ENCODE measurements at places on chromosomes 2 and 18. TPM values are rescaled to one million over a fixed set of nuclear protein-coding genes. Genes with fewer than 3 reads are reported as not detected.

The CHST9 gene
- total RNA-seq: not detected

The ALPP gene
- total RNA-seq: not detected

- no peak for DNase-seq
Measured at GRCh38 chr2:221337957-221338685, 234.0 kb downstream of the EPHA4 start.

DNA sequence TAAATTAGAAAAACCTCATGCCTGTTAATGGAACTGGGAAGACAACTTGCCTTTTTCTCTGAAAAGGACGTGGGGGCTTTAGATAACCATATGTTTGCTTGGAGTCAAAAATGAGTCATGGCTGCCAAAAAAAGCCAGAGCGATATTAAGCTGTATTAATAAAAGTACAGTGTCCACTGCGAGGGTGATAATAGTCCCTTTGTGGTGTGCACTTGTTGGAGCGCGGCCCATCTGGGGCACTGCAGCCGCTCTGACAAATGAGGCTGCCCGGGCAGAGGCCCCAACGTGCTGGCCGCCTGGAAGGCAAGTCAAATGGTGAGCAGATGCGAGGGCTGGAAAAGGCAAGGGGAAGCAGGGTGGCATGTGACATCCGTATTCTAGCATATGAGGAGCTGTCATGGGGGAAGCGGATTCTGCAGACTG lies 103.3 kb upstream of the NCK2 start:
- no peak for DNase-seq

The TGFA gene
- 0.88 TPM for total RNA-seq

GRCh38 chr2:60741576-60741975 lies 14.5 kb upstream of the PAPOLG start:
- DNase-seq: no peak

DNA sequence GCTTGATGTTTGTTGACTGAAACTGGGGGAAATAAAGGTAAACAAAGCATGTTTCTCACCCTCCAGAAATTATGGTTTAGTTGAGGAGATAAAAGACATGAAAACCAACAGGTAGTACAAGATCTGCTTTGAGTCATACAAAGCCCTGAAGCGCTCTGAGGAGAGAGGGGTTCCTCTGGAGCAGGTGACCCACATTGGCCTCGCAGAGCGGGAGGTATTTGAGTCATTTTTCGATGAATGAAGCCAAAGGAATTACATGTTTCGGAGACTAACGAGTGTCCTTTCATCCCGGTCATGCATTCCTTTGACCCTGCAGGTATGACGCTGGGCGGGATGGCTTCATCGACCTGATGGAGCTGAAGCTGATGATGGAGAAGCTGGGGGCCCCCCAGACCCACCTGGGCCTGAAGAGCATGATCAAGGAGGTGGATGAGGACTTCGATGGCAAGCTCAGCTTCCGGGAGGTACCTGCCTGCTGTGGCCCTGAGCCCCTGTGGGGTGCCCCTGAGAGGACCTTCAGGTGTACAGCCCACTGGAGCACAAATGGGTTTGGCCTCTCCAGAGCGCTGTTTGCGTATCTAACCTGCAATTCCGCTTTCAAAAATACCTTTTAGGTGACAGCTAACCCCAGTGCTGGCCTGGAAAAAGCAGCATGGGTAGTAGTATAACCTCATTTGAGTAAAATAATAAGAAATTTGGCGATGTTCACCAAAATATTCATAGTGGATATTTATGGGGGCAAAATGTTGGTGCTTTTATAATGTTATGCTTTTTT lies 29.3 kb downstream of the EFHD1 start:
- DNase-seq: no peak

The TTC21B gene
- total RNA-seq: 22.9 TPM

- no peak for DNase-seq
Measured at GRCh38 chr18:37481491-37481890, 84.1 kb downstream of the CELF4 start.

The CYTIP gene
- total RNA-seq: 474 TPM

The CCDC121 gene
- 0.91 TPM for total RNA-seq

- DNase-seq: no peak
Measured at GRCh38 chr2:73243884-73244570, 9.9 kb downstream of the CCT7 start.

The RIT2 gene
- not detected for total RNA-seq

DNA sequence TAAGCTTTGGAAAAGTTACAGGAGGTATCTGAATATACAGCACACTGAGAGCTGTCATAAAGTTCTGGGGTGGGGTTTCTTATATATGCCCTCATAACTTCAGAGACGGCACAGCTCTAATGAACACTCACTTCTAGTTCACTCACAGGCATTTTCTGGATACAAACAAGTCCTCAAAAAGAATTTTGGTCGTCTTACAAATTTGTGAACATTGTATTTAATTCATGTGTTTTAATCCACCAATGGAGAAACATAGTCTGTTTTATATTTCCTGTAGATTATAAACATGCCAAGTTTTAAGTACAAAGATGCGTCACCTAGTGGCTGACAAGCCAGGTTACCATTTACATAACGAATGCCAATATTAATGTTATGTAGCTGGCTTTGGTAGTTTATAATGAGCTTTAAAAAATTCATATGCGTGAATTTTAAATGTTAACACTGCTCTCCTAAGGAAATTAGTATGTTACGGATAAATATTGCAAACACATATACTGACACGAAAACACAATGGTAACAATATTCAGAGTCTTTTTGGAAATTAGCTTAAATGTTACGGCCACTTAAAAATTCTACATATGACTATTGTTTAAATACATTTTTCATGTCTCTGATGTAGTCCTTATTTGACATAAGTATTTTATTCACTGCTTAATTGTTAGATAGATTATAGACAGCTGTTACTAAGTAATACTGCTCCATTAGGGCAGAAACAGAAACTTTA lies 2.5 kb downstream of the COL3A1 start:
- DNase-seq: no peak

DNA sequence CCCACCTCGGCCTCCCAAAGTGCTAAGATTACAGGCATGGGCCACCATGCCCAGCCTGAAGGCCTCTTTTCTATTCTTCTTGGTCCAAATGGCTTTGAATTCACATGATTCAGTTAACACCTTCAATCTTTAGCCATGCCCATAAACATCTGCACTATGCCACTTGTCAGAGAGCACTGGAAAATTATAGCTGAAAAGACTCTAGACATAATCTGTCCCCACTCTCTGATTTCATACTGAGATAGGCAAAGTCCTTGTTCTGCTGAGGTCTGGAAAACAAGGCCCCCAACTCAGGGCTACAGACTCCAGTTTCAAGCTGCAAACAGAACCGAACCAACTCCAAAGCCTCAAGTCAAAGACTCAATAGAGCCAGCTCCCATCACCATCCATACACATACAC lies 170.7 kb downstream of the ANTXR1 start:
- DNase-seq: no peak

The KCNJ3 gene
- not detected for total RNA-seq

The RTP5 gene
- 0.30 TPM for total RNA-seq

The ARHGAP28 gene
- not detected for total RNA-seq

The TWSG1 gene
- 2.8 TPM for total RNA-seq

The LOXHD1 gene
- total RNA-seq: not detected

- DNase-seq: no peak
Measured at GRCh38 chr2:80381666-80382065, 77.1 kb upstream of the LRRTM1 start.

- no peak for DNase-seq
Measured at GRCh38 chr18:80231616-80232015, 15.7 kb downstream of the PARD6G start.

- no peak for DNase-seq
Measured at GRCh38 chr18:4353853-4354418, 101.2 kb downstream of the DLGAP1 start.

The REG3A gene
- not detected for total RNA-seq

GRCh38 chr2:172488556-172488955 lies 61.2 kb downstream of the ITGA6 start:
- DNase-seq: no peak

The PKDCC gene
- total RNA-seq: not detected

DNA sequence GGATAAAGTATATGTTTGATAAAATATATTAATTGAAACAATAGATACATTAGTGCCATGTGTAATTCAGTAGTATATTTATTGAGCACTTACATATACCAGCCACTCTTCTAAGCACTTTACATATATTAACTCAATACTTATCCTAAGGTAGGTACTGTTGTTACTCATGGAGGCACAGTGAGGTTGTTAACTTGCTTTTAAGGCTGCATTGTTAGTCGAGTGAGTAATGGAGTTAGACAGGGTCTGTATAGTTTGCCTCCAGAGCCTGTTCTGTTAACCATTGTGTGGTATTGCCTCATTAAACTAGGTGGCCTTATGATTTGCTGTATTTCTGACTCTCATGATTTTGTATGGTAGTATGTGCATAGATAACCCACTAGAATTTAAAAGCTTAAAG lies 44.2 kb downstream of the LCLAT1 start:
- DNase-seq: no peak

GRCh38 chr2:217685255-217685605 lies 317.6 kb downstream of the TNS1 start:
- no peak for DNase-seq

DNA sequence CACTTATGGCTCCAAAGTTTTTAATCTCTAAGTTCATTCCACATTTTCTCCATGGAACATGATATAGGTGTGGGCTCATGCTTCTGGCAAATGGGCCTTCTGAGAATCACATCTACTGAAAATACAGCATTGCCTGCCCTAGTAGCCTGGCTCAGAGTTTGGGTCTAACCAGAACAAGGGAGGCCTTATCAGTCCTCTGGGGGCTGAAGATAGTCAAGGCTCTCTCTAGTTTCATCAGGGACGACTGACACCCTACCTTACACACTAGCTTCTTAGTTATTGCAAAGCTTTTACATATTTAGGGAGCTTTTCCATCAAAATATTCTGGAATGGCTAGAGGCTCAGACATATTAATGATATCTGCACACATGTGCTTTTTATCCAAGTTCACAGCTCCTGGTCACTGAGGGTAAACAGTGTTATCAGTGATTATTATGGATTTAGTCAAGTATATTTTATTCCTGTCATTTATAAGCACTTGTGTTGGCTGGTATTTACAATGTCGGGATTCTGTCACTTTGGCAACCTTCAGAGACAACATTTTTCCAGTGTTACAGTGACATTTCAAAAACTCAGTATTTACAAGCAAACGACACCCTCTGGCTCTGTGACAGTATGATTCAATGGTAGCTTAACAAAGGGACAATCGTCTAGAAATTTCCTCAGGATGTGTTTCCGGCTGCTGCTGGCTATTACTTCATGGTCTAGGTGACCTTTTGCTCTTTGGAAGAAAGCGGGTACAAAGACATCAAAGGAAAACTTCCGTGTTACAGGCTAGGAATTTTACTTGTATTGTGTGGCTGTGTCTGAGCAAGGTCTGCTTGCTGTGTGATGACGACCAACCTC lies 200.6 kb downstream of the TCF4 start:
- DNase-seq: no peak

Measured in CD4-positive, alpha-beta T cell (primary cell).